ENCODE measurements at places on chromosomes 3 and 15.
A peak's percentile ranks its signal among the peaks of the same experiment; 100 is the strongest.

- no peak for DNase-seq
Observed at GRCh38 chr3:5563537-5564277, 376.2 kb downstream of the EDEM1 start.

- DNase-seq = no peak
Observed at GRCh38 chr15:41795996-41796856, 21.9 kb downstream of the MAPKBP1 start.

- DNase-seq = no peak
Observed at GRCh38 chr3:16239780-16240179, 25.0 kb downstream of the DPH3 start.

GRCh38 chr3:31262201-31262600, 270.5 kb upstream of the STT3B start:
- DNase-seq = no peak

DNA sequence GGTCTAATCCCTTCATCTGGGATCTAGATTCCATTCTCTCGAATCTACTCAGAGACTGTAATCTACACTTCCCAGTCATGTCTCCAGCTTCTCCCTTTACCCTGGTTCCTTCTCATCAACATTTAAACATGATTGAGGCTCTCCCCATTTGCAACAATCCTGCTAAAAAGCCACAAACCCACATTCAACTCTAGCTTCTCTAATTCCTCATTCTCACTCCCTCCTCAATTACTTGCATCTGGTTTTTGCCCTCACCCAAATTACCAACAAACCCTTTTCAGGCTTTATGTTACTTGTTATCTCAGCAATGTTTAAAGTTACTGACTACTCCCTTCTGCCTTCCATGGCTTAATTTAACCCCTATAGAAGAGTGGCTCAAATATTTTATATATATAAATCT, 11.5 kb downstream of the ETFA start:
- DNase-seq = no peak

DNA sequence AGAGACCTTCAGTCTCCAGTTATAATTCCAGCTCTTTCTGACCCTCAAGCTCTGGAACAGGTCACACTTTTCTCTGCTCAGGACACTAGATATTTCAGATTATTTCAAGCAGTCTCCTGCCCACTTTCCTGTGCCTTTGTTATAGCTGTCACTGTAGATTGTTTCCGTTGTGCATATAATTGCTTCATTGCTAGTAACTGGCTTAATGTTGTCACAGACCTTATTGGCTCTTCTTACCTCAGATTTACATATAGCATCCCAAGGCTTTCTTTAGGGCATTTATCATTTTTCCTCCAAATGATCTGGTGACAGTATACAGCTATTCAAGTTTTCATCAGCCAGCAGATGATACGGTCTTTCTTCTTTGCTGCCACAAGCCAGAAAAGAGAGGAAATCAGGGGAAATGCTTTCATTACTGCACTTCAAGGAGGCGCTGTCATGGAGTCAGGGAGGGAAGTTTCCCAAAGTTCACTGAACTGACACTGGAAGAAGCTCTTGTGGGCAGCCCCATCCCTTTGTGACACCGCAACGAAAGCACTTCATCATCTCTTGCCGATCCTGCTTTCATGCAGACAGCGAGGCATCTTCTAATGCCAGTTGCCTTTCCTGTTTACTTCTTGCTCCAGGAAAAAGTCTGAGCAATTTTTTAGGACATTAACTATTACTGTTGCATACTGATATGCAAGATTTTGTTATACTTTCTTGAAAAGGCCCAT, 181.9 kb downstream of the CDIN1 start:
- no peak for DNase-seq

DNA sequence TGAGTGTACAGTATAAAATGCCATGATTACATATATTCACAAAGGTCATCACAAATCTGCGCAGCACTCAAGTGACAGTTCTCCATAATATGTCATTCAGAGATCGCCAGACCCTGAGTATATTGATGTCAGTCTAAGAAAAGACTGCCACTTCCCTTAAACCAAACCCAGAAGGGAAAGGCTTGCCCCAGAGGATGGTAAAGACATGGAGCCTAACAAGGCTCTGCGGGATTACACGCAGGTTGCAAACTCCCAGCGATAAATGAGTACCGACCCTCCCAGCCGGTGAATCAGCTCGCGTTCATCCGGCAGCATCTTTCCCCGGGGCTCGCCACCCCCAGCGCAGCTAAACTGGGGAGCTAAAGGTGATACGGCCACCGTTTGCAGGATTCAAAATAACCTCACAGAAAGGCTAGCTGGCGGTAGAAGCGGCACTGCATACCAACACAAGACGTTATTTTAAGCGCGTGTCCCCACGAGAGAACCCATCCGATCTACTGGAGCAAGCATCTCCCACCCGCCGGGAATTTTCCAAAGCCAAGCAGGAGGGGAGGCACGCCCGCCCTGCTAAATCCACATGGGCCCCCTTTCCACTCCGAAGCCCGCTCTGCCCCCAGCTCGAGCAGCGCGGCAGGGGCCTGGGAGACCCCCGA, 643 bp downstream of the MYO5A start:
- peak; percentile 68 for DNase-seq

DNA sequence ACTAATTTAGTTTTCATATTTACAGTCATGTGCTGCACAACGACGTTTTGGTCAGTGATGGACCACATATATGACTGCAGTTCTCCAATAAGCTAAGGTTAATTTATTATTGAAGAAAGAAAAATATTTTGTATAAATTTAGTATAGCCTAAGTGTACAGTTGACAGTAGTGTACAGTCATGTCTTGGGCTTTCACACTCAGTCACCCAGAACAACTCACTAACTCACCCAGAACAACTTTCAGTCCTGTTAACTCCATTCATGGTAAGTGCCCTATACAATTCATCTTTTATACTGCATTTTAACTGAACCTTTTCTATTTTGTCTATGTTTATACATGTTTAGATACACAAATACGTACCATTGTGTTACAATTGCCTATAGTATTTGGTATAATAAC, 3.8 kb upstream of the GABRR3 start:
- no peak for DNase-seq

- no peak for DNase-seq
Observed at GRCh38 chr3:126494204-126494969, 18.7 kb upstream of the ZXDC start.

DNA sequence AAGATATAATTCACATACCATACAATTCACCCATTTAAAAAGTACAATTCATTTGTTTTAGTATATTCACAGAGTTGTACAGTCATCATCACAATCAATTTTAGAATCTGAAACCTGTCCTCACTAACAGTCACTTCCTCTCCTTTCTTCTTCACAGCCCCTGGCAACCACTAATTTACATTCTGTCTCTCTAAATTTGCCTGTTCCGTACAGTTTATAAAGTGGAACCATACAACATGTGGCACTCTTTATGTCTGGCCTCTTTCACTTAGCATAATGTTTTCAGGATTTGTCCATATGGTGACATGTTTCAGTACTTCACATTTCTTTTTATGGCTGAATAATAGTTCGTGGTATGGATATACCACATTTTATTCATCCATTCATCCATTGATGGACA, 22.7 kb downstream of the ERICH6 start:
- DNase-seq = no peak

DNA sequence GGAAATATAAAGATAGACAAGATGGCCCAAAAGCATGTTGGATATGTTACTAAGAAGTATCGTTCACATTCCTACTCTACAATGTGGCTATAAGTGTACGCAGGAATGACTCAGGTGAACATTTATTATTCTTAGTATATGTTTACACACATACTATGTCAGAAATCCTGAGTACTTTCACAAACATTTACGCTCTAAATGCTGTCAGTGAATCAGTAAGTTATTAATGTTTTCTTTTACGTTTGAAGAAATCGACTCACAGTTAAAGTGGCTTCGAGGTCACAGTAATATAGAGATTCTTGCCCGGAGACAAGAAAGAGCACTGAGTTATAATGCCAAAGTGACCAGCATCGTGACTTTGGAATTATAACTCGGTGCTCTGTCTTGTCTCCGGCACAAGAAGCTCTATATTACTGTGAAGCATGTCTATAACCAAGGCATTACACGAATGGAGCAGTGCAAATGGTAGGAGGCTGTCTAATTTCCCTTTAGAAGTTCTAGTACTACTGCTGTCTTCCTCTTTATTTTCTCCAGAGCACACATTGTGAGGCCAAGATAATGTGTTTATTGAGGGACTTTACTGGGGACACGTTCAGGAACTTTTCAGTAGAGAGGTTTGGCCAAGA, 61.8 kb upstream of the P3H2 start:
- no peak for DNase-seq

DNA sequence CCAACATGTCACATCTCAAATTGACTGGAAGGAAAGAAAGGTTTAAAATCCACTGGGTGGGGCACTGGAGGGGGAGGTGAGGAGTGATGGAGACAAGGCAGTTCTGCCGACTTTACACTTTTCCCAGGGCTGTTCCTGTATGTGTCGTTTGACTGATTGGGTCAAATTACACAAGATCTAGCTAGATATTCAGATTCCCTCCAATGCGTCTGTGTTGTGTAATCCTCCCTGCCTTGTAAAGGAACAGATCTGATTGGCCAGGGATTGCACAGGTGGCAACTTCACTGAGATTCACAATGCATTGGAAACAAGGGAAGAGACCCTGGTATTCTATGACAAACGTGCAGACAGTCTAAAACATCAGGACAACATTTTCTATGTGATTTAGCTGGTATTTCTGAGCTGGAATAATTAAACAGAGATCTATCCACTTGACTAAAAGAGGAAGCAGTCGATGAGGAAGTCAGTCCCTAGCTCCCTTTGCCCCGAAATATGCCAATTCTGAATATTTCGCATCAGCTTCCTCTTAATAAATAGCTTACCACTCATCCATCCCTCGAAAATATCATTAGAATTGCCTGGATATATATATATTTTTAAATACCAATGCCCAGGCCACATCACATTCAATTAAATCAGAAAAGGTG, 312.9 kb downstream of the RORA start:
- DNase-seq = no peak

DNA sequence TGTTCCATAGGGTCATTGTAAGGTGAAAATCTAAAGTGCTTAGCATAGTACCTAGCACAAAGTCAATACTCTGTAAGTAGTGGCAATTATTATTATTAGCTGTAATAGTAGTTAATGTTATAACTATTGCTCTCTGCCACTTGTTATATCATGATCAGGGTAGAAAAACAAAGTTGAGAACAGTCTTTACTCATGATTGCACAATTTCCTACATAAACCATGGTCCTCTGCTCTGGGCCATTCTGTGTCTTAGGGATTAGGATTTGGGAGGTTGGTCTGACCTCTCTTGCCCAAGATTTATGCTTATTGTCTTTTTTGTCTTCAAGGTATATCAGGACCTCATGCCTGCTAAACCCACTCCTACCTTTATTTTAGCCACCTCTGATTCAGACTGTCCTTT, 4.3 kb upstream of the LRRC58 start:
- DNase-seq = no peak

DNA sequence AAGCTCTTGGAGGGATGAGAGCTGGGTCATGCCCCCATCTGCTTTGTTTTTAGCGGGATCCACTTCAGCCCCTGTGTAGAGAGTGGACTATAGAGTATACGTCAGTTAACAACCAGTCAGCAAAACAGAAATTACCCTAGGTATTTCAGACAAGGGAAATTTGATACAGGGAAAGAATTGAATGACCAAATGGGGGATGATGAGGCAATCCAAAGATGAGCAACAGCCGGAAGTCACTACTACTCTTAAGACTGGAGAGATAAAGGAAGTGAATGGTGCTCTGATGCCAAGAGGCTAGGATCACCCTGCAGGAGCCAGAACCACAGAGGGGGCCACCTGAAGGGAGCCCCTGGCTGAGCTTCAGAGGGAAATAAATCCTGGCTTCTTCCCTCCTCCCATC, 1.7 kb upstream of the GPR62 start:
- peak; percentile 56 for DNase-seq

DNA sequence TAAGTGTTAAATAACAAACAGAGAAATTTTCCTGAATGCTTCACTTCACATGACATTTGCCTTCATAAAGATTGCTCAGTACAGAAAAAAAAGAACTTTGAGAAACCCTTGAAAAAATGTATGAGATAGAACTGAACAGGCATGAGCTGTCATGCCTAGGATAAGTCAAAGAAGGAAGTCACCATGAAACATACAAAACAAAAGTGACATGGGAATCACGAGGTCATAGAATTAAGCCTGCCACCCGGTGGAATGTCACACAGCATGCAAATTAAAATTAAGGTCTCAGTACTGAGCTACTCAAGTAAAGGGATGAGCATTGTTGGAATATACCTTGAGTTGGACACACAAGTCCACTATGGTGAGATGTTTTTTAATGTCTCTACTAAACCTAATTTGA, 652.5 kb upstream of the NECTIN3 start:
- no peak for DNase-seq

- peak; percentile 46 for DNase-seq
Observed at GRCh38 chr15:76217029-76217881, 94.0 kb downstream of the ETFA start.

DNA sequence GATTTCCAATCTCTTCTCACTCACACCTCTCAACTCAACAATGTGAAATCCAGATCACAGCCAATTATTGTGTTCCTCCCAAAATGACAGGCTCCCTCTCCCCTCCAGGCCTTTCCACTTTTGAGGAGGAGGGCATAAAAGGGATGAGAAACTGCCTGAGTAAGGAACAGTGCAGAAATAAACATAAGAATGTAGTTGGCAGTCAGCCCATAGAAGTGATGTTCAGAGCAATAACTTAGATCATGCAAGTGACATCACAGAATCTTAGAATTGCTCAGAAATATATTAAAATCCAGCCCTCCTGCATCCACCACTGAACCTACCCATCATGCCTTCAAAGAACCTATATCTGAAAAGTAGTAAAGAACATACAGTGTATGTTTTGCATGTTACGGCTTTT, 299.4 kb upstream of the GADL1 start:
- DNase-seq = no peak

- peak; percentile 16 for DNase-seq
Observed at GRCh38 chr15:68278595-68279405, 1.3 kb downstream of the FEM1B start.

DNA sequence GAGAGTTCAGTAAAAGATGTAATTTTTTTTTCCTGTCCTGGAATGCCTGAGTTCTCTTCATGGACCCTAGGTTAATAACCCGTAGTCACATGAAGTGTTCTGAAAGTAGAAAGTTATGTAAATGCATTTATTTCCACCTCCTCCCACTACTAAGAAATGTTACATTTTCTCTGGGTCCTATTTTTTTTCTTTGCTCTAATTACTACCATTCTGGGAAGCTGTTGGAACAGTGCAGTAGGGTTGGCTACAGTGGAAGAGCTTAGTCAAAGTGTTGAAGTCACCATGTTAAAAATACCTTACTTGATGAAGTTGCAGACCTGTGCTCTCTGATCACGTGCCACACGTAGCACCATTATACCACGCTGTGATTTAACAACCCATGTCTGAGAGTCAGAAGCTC, 153.8 kb upstream of the TSC22D2 start:
- DNase-seq = no peak

DNA sequence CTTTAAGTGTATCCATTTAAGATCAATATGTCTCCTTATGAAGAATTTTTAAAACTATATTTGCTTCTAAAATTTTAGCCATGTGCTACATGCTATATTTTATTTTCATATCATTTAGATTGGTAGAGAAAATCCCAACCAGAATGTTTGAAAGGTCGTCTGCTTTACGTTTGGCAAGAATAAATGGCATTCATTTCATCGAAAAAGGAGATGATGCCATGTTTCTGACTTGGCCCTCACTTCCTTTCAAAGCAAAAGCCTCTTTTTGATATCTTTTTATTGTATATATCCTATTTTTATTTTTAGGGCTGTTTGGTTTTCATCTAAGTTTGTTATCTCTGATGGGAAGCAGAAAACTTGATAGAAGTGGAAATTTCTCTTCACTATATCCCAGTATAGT, 176.2 kb downstream of the PLCL2 start:
- DNase-seq = no peak

- DNase-seq = no peak
Observed at GRCh38 chr3:123139522-123139921, 62.2 kb upstream of the SEC22A start.

All from RWPE1 (cell line).